NCI-H2081 treated with DMSO at 0.1 percent for 48 hours (cell line): ENCODE measurements at places on chromosomes 12 and 14.

DNA sequence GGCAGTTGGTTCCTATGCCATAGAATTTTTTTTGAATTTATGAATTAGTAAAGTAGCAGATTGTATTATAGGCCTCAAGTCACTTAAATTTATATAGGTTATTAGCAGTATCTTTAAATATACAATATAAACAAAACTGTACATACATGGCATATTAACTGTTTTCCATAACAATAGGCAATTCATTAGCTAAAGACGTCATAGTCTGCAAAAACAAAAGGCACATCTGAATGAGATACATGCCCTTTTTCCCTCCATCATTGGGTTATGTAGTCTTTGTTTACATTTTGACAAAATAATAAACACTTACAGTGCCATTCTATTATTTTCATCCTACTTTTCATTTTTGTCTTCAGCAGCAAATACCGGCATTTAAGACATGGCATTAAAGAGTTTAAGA is 1.1 kb upstream of the VCPKMT start:
- DNase-seq = no peak

DNA sequence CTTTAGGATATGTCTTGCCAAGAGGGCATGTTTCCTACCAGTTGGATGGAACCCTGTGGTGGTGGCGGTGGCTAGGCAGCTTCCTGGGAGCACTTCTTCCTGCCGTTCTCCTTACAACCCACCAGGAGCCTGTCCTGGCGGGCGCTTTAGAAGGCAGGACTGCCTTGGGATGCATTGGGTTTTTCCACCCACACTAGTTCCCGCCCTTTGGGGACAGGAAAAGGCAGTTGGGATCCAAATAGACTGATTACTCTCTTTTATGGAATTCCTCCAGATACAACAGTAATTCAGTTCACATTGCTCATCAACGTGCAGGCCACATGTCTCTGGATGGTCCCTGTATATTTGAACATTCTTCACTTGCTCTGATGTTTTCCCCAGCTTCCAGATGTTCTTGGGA is 305.7 kb upstream of the SSTR1 start:
- DNase-seq = no peak

GRCh38 chr12:71405884-71406283 is 33.7 kb upstream of the LGR5 start:
- DNase-seq = no peak

DNA sequence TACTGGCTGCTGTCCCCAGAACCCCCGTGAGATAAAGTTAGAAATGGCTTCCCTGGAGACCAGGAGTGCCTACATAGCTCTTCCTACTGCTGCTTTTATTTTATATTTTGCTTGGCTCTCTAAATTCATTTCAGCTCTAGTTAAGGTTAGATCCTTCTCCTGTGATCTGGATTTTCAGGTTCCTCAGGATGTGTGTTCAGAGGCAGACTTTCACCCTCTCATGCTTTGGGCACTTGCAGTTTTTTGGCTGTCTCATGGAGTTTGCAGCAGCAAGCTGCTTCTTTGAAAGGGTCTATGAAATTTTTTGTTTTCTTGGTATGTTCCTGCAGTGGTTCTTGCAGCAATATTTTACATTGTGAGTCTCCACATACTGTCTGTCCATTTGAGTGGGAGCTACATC is 93.3 kb downstream of the ATP23 start:
- no peak for DNase-seq

GRCh38 chr12:18416412-18416811 is 155.1 kb downstream of the PIK3C2G start:
- no peak for DNase-seq

GRCh38 chr12:62207248-62207647 is 53.0 kb upstream of the USP15 start:
- DNase-seq = no peak

DNA sequence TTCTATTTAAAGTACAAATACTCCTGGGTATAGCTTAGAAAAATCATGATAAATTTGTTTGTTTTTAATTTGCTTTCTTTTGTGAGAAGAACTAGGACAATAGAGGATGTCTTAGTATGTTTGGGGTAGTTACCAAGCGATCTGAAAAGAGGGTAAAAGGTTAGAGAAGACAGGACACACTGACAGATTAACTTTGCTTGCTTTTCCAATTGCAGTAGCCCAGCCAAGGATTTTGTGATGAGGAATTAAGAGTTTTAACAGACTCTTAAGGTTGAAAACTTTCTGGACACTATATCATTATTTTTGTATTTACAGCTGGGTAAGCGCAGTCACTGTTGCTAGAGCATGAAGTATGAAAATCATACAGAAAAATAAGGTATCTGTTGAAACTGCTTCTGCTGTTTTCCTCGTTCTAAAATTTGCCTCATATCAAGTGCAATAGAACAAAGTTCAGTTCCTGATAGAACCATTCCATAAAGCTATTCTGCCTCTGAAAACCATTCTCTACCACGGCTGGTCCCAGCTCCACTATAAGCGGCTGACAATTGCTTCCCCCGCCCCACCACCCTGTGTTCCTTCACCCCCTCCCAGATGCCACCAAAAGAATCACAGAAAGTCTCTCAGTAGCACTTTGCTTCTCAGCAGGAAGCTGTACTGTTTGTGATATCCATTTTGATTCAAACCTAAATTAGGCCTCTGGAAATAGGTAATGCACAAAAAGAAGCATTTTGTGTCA is 413.4 kb downstream of the BCAT1 start:
- DNase-seq = no peak

- DNase-seq = no peak
Observed at GRCh38 chr12:78260976-78261375, 430.3 kb downstream of the NAV3 start.

DNA sequence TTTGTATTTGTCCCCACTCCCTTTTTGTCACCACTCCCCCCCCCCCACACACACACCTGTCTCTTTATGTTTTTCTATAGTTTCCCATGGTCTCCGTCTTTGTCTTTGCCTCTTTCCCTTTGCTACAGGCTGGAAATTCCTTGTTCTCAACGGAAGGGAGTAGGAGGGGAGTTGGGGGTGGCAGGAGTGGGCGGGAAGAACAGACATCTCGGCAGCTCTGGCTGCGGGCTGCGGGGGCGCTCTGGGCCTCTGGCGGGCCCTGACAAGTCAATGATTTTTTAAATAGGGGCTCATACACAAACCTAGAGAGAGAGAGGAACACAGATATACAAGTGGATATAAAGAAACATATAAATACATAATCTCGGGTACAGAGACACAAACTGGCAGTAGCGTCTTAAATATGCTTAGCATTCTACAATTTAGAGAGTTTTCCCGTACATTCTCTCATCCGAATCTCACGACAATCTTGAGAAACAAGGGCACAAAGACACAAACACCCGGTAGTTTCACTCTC is 2.4 kb upstream of the NAB2 start:
- DNase-seq = no peak

GRCh38 chr12:2111826-2112225 is 59.0 kb downstream of the CACNA1C start:
- DNase-seq = no peak

DNA sequence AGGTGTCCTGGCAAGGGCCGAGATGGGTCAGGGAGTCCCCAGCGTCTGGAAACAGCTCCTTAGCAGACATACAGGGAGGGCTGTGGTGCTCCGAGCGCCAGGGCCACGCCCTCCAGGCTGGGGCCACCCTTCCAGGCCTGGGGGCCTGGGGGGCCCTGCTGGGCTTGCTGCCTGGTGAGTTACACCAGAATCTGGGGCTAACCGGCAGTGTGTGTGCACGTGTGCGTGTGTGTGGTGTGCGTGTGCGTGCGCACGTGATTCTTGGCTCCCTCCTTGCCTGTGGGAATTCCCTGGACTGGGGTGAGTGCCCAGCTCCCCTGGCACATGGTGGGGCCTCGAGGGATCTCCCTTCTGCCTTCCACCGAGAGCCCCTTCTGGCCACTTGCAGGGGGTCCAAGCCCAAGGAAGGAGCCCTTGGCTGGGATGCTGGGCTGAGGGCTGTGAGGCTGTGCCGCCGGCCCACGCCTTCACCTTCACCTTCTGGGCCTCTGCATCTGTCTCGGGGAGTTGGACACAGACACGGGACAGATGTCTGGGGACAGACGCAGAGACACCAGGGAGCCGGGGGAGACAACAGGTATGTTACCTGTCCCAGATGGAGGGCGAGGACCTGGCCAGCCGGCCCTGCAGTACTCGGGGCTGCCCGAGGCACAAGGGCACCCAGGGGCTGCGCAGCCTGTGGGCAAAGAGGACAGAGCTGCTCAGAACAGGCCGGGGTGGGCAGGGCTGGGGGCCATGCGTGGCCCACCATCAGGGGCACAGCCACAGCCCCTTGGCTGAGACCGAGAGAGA is 37.2 kb downstream of the BEGAIN start:
- no peak for DNase-seq

DNA sequence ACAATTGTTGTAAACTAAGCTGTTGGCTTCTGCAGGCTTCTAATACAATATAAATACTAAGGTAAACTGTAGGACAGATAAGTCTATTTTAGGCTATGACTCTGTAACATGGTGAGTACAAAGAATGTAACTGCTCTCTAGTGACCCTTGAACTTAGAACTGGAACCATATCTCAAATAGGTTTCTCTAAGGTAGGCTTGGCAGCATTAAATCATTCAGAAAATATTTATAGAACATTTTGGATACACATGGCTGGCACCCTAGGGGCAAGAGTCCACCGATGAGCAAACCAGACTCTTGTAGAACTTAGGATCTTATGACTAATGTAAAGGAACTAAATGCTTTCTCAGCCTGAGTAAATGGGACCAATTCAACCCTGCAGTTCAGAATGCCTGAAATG is 19.4 kb upstream of the SLC25A3 start:
- DNase-seq = no peak
